ENCODE measurements at places on chromosomes 7 and 10.

- no peak for DNase-seq
These were observed 35.7 kb upstream of the FGL2 start for GRCh38 chr7:77235276-77235675.

GRCh38 chr10:18438361-18439126, 212.8 kb downstream of the NSUN6 start:
- no peak for DNase-seq

GRCh38 chr7:153370092-153370491, 610.5 kb downstream of the ACTR3B start:
- no peak for DNase-seq

GRCh38 chr7:124032369-124033094, at the start of gene TMEM229A:
TMEM229A (minus strand) TSS chr7:124033067; CDS start chr7:124033003, 64 bp downstream.
- DNase-seq, result no peak

Data from activated CD8-positive, alpha-beta memory T cell treated with anti-CD3 and anti-CD28 coated beads for 4 hours (primary cell).